ENCODE measurements at places on chromosomes 12 and 14. TPM values are rescaled to one million over a fixed set of nuclear protein-coding genes. Genes with fewer than 3 reads are reported as not detected.
A peak's percentile ranks its signal among the peaks of the same experiment; 100 is the strongest.

DNA sequence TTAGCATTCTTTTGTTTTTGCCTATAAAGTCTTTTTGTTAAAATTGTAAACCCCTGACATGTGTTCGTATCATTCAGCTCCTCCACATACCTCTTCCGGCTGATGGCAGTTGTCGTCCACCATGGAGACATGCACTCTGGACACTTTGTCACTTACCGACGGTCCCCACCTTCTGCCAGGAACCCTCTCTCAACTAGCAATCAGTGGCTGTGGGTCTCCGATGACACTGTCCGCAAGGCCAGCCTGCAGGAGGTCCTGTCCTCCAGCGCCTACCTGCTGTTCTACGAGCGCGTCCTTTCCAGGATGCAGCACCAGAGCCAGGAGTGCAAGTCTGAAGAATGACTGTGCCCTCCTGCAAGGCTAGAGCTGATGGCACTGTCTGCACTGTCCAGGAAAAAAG, 7.7 kb downstream of the ALKBH2 start:
- peaks cover 68% of the 10 kb centered on the region for H3K36me3 ChIP-seq
- H3K4me1 ChIP-seq = no peaks in the 10 kb centered on the region
- no peak overlapping the region for H3K27ac ChIP-seq
- no peak overlapping the region for H3K4me3 ChIP-seq
- DNase-seq = no peak
- H3K27me3 ChIP-seq = no peaks in the 10 kb centered on the region

DNA sequence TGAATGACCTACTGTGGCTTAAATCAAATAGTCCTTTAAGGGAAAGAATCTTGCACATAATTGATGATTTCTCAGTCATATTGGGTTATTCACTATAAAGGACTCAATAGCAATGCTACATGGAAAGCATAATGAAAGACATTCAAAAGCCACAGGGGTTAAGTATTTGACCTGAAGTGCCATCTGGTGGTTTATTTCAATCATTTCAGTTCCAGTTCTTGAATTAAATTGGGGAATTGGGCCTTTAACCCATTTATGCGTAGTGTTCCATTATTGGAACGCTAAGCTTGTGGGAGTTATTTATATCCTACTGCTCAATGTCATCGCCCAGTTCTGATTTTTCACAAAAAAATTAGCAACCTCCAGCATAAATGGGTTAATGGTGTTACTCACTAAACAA, 41.3 kb upstream of the C12orf71 start:
- DNase-seq = peak; percentile 5
- H3K27me3 ChIP-seq = no peaks in the 10 kb centered on the region
- no peak overlapping the region for H3K4me3 ChIP-seq
- no peaks in the 10 kb centered on the region for H3K4me1 ChIP-seq
- no peaks in the 10 kb centered on the region for H3K36me3 ChIP-seq

- H3K27me3 ChIP-seq = no peaks in the 10 kb centered on the region
- no peaks in the 10 kb centered on the region for H3K4me1 ChIP-seq
- H3K36me3 ChIP-seq = no peaks in the 10 kb centered on the region
- DNase-seq = peak; percentile 94
- H3K4me3 ChIP-seq = peak within 1 kb of the TSS; percentile 79
- H3K27ac ChIP-seq = peak within 1 kb of the TSS; percentile 91
These were observed at the start of gene MIPOL1 for GRCh38 chr14:37197421-37198272. Gene MIPOL1 (plus strand): TSS chr14:37197937. CDS start chr14:37247889, 49,952 bp downstream.

DNA sequence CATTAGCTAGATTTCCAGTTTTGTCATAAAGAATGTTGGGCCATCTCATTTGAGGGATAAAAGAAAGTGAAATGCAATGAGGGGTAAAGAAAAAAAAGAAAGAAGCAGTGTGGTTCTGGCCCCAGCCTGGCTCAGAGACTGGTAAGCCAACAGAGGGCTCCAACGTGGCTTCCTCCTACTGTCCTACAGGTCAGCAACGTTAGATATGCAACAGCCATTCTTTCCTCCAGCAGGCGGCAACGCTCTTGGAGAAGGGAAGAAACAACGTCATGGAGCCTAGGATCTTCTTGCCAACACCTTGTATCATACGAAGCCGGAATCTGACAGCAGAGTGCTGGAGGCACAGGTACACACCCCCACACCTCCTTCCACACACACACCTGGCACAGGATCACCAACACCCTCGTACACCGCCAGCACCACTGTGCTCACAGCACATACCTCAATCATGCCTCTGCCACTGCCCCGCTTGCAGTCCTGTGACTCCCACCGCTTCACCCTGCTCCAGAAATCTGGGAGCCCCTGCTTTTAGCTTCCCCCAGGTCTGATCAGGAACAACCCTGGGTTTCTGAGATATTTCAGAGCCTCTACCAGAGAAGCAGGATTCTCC, 102.8 kb downstream of the RPAP3 start:
- H3K4me1 ChIP-seq = no peaks in the 10 kb centered on the region
- H3K27ac ChIP-seq = no peak overlapping the region
- no peaks in the 10 kb centered on the region for H3K27me3 ChIP-seq
- no peaks in the 10 kb centered on the region for H3K36me3 ChIP-seq
- DNase-seq = no peak

DNA sequence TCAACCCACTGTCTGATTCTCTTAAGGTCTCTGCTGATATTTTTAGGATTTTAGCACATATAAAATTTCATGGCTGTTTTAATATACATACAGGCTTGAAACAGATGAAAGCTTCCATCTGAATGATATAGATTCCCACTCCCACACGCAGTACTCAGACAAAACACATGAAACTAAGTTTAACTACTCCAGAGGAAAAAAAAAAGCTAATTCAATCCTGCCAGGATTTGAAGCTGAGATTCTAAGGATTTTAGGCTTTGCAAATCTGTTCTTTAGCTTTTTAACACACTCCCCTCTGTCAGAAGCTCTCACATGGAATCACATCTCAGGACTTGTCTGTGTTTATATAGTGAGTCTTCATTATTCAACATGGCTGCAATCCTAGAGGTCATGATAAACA, 217.3 kb downstream of the BCAT1 start:
- H3K4me1 ChIP-seq = no peaks in the 10 kb centered on the region
- no peak overlapping the region for H3K27ac ChIP-seq
- H3K4me3 ChIP-seq = no peak overlapping the region
- no peaks in the 10 kb centered on the region for H3K27me3 ChIP-seq
- no peak for DNase-seq

DNA sequence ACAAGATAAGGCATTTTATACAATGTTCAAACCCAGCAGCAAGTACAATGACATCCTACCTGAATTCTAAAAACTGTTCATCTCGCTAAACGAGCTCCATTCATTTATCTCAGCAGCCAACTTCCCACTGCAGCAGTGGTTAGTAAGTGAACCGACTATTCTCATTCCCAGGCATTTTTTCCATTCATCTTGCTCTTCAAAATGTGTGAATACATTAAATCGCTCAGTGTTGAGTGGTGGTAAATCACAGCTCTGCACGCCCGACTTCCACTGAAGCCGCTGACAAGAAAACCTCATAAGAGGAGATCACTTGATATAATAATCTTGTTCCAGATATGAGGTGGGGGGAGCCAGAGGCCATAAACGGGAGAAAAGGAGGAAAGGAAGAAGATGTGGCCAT, 746.2 kb upstream of the USP15 start:
- no peaks in the 10 kb centered on the region for H3K27me3 ChIP-seq
- H3K36me3 ChIP-seq = no peaks in the 10 kb centered on the region
- DNase-seq = no peak

GRCh38 chr12:2580821-2581220, 213.9 kb upstream of the FKBP4 start:
- DNase-seq = no peak
- H3K4me3 ChIP-seq = no peak overlapping the region
- peaks cover 8% of the 10 kb centered on the region for H3K4me1 ChIP-seq
- peaks cover 35% of the 10 kb centered on the region for H3K27me3 ChIP-seq
- H3K27ac ChIP-seq = no peak overlapping the region

DNA sequence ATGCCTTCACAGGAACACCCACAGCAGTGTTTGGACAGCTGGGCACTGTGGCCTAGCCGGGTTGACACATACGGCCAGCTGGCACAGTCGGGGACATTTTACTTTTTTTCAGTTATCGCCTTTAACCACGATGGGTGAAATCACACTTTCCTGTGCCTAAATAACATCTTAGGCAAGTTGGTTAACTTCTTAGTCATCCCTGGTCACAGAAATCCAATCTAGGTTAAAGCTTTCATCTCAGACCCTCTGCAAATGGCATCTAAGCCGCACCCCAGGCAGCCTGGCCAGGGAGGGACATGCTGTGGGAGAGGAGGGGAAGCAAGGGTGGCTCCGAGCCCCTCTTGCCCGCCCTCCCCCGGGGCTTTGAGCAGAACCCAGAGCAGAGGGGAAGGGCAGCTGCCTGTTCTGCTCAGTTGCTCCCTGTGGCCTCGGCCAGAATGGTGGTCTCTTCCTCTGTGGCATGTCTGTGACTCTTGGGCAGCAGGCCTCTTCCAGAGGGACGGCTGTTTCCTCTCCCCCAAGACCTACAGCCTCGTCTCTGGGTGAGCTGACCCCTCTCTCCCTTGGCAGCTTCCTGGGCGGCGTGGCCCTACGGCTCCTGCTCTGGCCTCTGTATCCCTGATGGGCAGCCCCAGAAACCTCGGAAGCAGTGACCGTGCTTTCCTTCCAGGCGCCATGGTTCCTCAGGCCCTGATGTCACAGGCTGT, 85.4 kb upstream of the DYNC1H1 start:
- no peak for DNase-seq
- no peaks in the 10 kb centered on the region for H3K27me3 ChIP-seq
- peaks cover 28% of the 10 kb centered on the region for H3K36me3 ChIP-seq
- peaks cover 10% of the 10 kb centered on the region for H3K4me1 ChIP-seq

DNA sequence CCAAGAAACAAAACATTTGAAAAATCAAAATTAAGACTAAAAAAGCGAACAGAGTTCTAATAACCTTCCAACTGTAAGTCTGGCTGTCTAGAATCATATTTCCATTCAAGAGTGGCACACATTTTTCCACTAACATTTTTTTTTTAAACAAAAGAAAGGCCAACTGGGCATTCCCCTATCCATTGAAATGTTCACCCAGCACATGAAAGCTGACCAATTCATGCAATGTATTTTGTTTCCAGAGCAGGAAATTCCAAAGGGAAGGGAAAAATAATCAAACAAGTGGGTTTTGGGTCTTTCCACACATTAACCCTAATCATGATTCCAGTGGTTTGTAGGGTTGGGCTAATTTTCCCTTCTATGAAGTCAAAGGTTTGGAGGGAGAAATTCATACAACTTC, 206.5 kb downstream of the CALM1 start:
- H3K27me3 ChIP-seq = no peaks in the 10 kb centered on the region
- H3K27ac ChIP-seq = no peak overlapping the region
- H3K36me3 ChIP-seq = no peaks in the 10 kb centered on the region
- no peak overlapping the region for H3K4me3 ChIP-seq

DNA sequence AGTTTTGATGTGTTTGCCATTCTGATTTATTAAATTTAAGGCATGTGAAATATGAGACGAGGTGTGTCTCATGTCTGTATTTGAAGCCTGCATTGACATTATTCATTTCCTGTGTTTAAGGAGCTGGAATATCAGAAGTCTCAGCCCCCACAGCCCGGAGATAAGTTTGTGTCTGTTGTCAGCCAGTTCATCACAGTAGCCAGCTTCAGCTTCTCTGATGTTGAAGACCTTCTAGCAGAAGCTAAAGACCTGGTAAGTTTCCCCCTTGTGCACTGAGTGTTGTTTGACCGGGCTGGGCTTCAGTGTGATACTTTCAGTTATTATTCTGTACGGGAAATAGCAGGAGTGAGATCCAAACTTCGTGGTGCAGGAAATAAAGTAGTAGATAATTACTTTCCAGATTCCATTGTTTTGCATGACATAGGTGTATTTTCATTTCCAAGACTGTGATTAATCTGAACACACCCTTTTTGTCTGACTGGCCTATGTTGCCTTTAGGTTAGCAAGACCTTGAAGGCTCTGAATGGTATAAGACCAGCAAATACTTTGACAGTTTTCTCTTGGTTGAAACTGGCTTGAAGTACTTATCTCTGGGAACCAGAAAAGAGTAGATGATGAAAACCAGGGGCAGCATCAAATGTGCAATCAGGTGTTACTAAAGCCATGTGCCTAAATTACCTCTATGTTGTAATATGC, 101.5 kb downstream of the GPR135 start:
- H3K4me1 ChIP-seq = peaks cover 19% of the 10 kb centered on the region
- no peaks in the 10 kb centered on the region for H3K27me3 ChIP-seq
- DNase-seq = no peak
- H3K4me3 ChIP-seq = no peak overlapping the region
- peak overlapping the region; percentile 62 for H3K27ac ChIP-seq

DNA sequence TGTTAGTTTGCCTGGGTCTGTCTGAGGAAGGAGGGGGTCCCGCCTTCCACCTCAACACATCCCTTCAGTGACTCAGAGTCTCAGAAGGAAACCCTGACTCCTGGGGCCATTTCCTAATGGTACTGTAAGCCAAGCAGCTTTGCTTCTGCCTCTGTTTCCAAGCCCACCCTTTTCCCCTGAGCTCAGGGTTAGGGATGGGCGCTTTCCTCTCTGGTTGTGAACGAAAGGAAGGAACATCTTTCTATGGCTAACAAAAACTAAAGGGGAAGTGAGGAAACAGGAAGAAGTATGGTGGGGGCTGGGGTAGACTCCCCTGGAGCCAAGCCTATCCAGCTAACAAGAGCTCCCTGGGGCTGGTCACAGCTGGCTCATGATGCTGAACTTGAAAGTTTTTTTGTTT, 11.6 kb upstream of the UNC119B start:
- peaks cover 86% of the 10 kb centered on the region for H3K36me3 ChIP-seq
- no peaks in the 10 kb centered on the region for H3K27me3 ChIP-seq
- DNase-seq = no peak
- no peak overlapping the region for H3K4me3 ChIP-seq
- peak overlapping the region; percentile 31 for H3K27ac ChIP-seq

DNA sequence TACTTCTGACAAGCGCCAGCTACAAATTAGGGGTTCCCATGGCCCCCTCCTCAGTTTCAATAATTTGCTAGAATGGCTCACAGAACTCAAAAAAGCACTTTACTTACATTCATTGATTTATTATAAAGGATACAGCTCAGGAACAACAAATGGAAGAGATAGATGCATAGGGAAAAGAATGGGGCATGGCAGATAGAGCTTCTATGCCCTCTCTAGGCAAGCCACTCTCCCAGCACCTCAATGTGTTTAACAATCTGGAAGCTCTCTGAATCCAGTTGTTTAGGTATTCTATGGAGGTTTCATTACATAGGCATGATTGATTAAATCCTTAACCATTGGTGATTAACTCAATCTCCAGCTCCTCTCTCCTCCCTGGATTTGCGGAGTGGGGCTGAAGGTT, 184.5 kb upstream of the DAAM1 start:
- no peaks in the 10 kb centered on the region for H3K27me3 ChIP-seq
- no peaks in the 10 kb centered on the region for H3K36me3 ChIP-seq
- H3K4me1 ChIP-seq = no peaks in the 10 kb centered on the region
- peak; percentile 18 for DNase-seq
- no peak overlapping the region for H3K27ac ChIP-seq

- peak; percentile 76 for DNase-seq
- H3K27ac ChIP-seq = no peak overlapping the region
- peaks cover 25% of the 10 kb centered on the region for H3K36me3 ChIP-seq
These were observed 13.5 kb downstream of the CPSF2 start for GRCh38 chr14:92135269-92135668.

SDR9C7 gene
- total RNA-seq = 0.22 TPM

ADAM20 gene
- 0.80 TPM for total RNA-seq

SOAT2 gene
- 0.04 TPM for total RNA-seq

STON2 gene
- 34.5 TPM for total RNA-seq

OR4Q3 gene
- not detected for total RNA-seq
